ENCODE measurements at places on chromosomes 2 and 18.
A peak's percentile ranks its signal among the peaks of the same experiment; 100 is the strongest.

- peak; percentile 59 for DNase-seq
Observed at GRCh38 chr2:86747711-86748639, 27.9 kb downstream of the RMND5A start.

DNA sequence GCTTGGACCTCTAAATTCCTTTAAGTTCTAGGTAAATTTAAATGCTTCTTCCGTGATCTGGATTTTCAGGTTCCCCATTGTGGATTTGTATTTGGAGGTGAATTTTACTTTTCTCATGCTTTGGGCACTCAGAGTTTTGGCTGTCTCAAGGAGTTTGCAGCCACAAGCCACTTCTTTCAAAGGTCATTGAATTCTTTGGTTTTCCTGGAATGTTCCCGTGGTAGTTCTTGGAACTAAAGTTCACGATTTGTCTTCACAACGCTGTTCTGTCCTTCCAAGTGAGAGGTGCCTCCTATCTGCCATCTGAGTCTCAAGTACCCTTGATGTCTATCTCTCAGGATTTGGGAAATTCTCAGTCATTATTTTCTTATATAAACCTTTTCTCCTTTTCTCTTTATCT, 1438.7 kb upstream of the ZEB2 start:
- DNase-seq, result no peak

GRCh38 chr18:6650127-6650507, 79.4 kb upstream of the ARHGAP28 start:
- no peak for DNase-seq

- DNase-seq, result no peak
Observed at GRCh38 chr2:158676295-158676694, 118.8 kb upstream of the DAPL1 start.

DNA sequence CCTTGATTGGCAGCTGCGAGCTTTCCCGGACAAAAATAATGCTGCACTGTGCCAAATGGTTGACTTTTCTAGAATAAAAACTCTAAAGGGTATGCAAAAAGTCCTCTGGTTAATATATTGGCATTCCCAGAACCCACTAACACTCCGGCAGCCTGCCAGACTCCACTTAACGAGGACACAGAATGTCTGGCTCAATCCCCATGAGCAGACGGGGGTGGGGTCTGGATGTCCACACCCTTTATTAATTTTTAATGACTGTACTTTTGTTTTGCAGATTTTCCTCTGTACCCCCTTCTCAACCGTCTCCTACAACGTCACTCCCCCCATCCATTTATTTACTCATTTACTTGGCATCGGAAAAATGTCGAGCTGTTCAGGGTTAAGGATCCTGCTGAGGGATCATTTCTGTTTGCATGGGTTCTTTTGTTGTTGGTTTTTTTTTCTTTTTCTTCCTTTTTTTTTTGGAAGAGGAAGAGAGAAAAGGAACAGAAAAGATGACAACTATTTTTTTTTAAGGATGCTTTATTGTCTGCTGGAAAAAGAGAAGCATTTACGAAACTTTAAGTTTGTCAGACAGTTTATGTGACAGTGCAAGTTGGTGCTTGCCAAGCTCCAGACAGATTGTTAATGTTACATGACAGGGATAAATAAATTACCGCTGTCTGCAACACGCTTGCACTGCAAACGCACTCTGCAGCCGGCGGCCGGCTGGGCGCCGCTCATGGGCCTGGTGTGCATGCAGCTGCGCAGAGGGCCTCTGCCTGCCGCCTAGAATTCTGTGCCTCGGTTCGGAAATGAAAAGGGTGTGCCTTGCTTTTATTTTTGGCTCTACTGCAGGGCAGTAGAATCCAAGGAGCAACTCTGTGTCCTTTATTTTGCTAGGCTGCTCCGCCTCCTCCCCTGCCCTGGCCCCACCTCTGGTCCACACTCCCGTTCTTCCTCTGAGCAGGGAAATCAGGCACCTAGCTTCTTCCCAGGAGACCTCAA, 3.6 kb downstream of the LDLRAD4 start:
- DNase-seq, result no peak

Measured in AG04449 (cell line).